ENCODE measurements at places on chromosomes 11 and 22.

GRCh38 chr11:68120273-68121066, 718 bp downstream of the CHKA start:
- peak; percentile 51 for DNase-seq

- DNase-seq: no peak
Measured at GRCh38 chr22:50398831-50399648, 55.9 kb downstream of the PPP6R2 start.

DNA sequence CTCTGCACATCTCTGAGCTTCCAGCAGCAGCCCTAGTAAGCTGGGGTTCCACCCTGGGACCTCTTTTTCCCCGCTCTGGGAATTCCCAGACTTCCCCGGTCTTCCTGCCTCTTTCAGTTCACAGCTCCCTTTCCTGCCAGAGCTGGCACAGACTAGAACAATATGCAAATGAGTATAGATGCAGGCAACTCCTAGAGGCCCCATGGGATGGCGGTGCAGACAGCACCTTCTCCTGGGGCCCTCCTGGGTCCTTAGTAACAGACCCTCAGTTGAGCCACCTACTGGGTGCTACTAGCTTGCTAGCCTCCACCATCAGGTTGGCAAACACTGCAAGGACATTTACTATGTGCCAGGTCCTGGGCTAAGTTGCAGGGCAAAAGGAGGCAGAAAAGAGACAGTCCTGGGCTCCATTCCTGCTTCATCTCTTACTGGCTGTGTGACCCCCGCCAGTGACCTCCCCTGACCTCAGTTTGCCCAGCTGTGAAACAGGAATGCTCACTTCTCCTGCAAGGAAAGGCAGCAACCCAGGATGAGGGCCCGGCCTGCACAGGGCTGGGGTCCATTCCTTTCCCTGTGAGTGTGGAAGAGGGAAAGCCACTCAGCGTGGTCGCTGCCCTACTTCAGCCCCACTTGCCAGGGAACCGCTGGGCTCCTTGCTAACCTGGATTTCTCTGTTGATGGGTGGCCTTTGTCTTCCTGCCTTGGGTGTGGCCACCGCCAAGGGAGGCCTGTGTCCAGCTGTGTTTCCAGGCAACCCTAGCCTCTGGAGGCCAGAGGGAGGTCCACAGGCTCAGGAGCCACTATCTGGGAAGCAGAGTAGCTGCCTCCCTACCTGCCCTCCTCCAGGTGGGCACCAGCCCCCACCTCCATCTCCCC, 7.3 kb downstream of the RELT start:
- DNase-seq: no peak

GRCh38 chr11:42890773-42891172, 421.0 kb upstream of the API5 start:
- DNase-seq: no peak

DNA sequence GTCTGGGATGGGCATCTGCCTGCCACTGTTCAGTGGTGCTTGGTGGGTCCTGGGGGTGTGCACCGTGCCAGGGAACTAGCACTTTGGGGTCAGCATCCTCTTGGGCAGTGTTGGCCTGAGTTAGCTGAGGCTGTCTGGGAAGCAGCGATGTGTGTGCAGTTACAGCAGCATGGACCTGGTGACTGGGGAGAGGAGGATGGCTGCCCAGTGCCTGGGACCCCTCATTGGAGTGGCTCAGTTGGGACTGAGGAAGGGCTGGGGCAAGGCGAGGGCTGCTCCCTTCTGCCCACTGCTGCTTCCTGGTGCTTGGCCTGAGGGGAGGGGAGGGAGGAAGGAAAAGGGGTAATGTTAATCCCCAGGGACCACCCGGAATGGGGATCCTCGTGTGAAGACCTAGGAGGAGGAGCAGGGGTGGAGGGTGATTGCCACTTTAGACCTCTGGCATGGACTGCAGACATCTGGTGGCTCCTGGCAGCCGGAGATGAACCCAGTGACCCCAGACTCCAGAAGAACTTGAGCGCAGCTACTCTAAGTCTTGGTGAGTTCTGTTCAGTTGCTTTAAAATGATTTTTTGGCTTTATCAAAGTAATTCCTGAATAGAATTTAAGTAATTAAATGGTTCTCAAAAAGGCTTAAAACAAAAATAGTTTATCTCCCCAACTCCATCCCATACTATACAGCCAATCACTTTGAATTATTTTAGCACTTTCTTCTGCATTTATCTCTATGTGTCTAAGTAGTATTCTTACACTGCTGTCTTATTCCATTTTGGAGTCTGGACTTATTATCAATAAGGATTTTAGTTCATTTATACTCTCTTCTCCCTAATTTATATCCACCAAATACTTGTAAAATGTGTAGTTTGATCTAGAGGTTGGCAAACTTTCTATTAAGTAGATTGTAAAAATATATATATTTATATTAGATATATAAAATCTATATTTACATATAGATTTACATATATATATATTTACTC, 15.4 kb upstream of the TMEM191C start:
- no peak for DNase-seq

DNA sequence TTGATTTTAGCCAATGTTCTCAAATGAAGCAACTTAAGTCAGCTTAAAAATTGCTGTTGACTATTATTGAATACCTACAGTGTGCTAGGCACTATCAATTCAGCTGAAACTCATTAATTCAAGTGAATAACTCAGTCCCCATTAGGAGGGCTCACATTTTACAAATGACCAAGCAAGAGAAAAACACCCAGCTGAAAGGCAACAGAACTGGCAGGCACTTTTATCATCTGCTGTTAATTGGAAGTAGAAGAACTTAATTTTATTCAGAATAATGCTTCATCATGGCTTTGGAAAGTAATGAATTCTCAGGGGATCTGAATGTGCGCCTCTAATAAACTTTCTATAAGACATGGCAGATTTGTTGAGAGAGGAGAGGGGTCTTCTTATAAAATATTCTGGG, 1066.9 kb downstream of the DLG2 start:
- no peak for DNase-seq

GRCh38 chr11:114183044-114183511, 113.1 kb upstream of the NNMT start:
- peak; percentile 69 for DNase-seq

DNA sequence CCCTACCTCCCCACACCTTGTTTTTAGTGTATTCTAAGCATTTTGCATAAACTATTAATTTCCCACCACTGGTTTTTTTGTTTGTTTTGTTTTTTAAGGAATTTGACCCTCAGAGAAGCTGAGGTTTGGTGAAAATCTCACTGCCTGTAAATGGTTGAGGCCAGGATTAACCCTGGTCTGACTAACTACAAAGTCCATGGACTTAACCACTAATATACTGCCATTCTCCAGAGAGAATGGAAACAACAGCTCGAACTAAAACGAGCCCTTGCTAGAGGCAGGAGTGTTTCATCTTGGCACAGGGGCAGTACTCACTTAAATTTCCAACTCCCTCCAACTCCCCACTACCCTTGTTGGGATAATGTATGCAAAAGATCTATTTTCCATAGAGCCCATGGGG, 3.0 kb downstream of the CTNND1 start:
- DNase-seq: no peak

DNA sequence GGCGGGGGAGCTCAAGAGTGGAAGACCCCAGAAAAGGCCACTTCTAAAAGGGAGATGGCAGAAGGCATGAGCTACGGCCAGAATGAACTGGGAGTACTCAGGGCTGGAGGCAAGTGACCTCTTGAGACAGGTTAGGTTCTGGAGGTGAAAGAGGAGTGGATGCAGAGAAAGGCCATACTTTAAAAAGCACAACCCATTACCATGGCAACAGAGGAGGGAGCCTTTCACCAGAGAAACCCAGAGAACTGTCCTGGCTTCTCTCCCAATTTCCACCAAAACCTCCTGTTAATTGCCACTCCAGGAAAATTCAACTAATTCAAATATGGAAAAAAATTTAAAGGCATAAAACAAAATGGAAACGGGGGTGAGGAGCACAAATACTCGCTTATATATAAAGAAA, 15.8 kb downstream of the A4GALT start:
- no peak for DNase-seq

DNA sequence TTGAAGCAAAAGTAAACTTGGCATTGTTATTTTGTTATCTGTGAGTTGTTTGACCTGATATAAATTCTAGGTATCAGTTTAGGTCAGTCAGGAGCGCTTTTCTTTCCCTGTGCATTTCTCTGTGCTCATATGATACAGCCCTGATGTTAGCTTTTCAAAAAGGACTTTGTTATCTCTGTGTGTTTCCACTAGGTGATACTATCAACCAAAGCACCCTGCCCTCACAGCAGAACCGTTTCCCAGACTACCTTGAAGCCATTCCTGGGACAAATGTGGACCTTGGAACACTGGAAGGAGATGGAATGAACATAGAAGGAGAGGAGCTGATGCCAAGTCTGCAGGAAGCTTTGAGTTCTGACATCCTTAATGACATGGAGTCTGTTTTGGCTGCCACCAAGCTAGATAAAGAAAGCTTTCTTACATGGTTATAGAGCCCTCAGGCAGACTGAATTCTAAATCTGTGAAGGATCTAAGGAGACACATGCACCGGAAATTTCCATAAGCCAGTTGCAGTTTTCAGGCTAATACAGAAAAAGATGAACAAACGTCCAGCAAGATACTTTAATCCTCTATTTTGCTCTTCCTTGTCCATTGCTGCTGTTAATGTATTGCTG, 87.7 kb upstream of the BIRC3 start:
- no peak for DNase-seq

GRCh38 chr11:32899438-32899837, 6.8 kb downstream of the QSER1 start:
- no peak for DNase-seq
